ENCODE measurements at places on chromosomes 1 and 21.

DNA sequence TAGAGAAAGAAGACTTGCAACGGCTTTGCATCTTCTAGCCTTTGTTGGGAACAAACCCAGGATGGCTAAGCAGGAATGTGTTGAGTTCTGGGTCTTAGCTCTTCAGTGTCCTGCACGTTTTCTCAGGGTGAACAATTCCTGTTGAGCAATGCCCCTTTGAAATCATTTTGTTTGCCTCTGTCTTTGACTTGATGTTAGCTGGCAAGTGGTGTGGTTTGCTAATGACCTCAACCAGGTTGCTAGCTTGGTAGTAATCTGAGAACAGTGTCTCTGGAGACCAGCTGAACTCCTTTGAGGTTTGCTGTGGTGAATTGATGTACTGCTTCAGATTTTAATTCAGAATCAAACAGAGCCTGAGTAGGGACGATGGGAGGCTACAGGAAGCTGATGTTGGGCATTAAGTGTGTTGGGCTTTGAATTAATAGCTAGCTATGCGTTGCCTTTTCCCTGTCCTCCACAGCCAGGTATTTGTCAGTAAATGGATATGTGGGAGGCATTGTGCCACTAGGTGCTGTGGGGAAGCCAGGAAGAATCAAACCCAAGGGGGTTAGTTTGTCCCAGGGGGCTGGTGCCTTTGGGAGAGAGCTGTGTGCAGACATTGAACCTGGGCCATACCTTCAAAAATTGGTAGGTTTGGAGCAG, 23.3 kb upstream of the SRSF10 start:
- DNase-seq: no peak

DNA sequence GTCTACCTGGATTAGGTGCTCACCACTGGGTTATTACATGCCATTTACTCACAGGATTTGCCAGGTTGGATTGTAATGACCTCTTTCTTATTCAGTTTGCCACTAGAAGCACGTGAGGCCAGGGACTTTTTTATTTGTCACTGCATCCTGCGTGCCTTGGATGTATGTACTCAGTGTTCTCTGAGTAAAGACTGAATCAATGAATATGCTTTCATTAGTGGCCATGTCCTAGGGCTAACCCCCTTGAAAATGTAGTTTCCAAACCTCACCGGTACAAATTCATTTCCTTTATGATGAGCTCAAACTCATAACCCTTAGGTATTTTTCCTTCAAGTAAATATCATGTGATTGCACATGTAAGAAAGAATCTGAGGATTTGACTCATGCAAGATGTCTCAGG, 1.3 kb upstream of the ZP4 start:
- DNase-seq: no peak

DNA sequence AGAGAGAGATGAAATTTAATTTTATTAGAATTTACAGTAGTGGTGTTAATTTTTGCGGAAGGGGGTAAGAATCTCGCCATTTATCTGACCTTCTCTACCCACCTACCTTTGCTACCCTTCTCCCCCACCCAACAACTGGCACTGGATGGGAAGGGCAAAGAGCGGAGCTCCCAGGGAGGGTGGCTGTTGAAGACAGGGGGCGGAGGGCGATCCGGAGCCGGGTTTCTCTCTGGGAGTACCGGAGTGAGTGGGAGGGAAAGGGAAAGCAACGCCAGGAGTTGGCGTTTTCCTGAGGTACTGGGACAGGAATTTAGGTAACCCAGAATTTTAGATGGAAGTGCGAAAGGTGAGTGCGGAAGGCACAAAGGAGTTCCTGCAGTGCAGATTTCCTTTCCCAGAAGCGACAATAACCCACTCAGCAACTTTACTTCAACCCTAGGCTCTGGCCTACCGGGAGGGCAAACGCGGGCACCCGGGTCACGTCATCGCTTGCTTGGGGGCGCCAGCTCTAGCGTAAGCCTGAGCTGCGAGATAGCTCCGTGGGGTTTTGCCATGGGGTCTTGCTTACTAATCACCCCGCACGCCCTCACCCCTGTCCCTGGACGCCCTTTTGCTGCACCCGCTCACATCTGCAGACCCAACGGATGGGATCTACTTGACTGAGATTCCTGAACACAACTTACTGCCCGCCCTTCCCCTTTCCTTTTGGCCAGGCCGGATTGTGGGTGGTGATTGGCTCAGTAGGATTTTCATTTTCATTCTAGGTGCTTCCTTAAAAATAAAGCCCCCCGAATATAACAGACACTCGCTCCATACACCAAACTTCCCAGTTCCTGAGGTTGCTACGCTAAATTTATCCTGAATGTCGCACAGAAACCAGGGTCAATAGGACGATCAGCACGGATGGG, 413.0 kb upstream of the ESRRG start:
- DNase-seq: no peak

- no peak for DNase-seq
Measured at GRCh38 chr21:14675774-14676530, 129.8 kb upstream of the SAMSN1 start.

DNA sequence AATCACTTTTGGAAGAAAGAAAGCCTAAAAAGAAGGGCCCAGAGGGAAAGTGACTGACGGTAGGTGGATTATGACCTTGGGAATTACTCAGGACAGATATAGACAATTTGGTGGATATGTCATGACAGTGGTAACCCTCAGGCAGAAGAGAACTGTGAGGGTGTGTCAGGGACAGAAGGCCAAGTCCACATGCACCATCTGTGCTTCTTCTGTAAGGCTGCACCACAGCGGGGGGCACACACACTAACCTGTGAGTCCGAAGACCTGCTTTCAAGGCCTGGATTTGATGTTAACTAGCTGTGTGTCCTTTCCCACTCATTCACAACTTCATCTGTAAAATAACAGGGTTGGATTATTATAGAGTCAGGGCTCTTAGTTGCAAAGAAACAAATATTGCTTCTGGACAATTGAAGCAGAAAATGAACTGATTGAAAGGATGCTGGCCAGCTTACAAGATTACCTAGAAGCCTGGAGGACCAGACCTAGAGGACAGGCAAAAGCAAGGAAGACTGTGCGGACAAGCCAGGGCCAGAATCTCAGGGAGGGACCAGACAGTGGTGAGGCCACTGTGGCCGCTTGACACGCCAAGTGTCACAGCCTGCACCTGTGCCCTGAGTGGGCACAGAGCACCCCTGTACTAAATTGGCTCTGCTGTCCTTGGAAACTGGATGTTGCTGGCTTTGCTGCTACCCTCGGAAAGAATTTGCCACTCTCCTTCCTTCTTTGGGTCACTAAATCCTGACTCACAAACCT, 34.7 kb upstream of the USP24 start:
- no peak for DNase-seq

DNA sequence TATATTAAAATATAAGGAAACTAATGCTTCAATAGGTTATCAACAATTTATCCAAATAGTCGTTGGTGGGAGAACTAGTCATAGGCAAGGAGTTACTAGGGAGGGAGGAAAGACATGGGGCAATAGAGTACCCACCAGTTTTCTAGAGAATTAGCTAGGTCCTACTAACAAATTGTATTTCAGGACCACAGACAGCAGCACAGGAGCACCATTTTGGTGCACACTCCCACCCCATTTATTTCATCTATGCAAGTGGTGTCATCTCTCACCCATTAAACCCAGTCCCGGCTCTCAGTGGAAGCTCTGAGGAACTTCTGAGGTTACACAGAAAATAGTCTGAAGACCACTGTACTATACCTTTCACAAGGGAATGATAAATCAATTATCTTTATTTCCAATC, 89.0 kb upstream of the BCAR3 start:
- DNase-seq: no peak

DNA sequence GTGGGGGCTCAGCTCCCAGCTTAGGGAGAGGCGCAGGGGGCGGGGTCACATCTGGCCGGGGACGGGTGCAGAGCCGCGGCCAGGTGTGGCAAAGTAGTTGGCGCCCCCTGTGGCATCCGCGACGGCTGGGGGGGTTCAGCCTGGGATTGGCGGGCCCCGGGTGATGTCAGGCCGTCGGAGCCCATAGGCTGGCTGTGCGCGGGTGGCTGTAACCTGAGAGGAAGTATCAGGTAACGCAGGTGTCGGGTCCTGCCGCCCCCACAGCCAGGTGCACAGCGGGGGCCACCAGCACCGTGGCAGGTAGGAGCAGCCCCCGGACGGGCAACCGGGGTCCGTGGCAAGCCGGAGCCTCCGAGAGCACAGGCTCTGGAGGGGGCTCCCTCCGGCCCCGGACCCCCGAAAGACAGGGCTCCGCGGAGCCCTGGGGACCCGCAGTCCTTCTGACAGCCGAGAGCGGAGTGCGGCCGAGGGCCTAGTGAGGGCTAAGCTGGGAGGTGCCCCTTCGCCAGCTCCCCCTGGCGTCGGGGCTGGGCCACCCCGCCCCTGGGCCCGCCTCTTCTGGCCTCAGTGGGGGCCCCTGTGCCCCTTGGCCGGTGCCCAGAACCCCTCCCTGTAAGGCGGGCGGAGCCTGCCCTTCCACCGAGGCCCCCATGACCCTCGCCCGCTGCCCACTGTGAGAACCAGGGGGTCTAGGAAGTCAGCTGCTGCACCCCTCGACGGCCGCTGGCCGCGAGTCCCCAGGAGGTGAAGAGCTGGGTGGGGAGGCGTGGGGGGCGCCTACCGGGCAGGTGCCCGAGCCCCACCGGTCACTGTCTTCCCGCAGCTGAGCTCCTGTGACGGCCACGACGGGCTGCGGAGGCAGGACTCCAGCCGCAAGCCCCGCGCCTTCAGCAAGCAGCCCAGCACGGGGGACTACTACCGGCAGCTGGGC, 17.9 kb downstream of the TNFRSF25 start:
- no peak for DNase-seq

- DNase-seq: no peak
Measured at GRCh38 chr21:35201288-35201687, 152.2 kb upstream of the RUNX1 start.

DNA sequence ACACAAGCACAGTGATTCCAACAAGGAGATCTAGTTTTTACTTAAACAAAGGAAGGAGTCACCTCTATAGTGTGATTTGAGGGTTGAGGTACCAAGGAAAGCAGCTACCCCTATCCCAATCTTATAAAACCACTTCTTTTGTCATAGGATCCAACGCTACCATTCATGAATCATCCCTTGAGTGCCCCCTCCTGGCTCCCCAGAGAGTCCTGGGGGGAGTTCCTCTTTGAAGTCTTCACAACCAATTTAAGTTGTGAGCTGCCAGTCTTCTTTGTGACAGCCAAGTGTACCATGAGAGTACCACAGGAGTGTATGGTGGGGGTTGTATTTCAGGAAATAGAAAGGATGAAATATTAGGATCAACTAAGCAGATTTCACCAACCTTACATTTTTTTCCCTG, 39.1 kb upstream of the NHLH2 start:
- DNase-seq: no peak

- DNase-seq: no peak
Measured at GRCh38 chr21:45863267-45863666, 118.3 kb upstream of the COL6A1 start.

GRCh38 chr21:43361493-43362296, 65.2 kb downstream of the SIK1 start:
- DNase-seq: peak; percentile 65

- no peak for DNase-seq
Measured at GRCh38 chr1:200732438-200732837, 6.3 kb upstream of the CAMSAP2 start.

DNA sequence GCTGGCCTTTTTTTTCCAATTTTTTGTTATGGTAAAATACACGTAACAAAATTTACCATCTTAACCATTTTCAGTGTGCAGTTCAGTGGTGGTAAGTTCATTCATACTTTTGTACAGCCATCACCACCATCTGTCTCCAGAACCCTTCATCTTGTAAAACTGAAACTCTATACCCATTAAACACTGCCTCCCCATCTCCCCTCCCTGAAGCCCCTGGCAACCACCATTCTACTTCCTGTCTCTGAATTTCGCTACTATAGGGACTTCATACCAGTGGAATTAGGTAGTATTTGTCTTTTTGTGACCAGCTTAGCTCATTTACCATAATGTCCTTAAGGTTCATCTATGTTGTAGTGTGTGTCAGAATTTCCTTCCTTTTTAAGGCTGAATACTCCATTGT, 8.7 kb downstream of the PKNOX1 start:
- no peak for DNase-seq

- no peak for DNase-seq
Measured at GRCh38 chr21:45424854-45425795, 20.2 kb downstream of the COL18A1 start.

DNA sequence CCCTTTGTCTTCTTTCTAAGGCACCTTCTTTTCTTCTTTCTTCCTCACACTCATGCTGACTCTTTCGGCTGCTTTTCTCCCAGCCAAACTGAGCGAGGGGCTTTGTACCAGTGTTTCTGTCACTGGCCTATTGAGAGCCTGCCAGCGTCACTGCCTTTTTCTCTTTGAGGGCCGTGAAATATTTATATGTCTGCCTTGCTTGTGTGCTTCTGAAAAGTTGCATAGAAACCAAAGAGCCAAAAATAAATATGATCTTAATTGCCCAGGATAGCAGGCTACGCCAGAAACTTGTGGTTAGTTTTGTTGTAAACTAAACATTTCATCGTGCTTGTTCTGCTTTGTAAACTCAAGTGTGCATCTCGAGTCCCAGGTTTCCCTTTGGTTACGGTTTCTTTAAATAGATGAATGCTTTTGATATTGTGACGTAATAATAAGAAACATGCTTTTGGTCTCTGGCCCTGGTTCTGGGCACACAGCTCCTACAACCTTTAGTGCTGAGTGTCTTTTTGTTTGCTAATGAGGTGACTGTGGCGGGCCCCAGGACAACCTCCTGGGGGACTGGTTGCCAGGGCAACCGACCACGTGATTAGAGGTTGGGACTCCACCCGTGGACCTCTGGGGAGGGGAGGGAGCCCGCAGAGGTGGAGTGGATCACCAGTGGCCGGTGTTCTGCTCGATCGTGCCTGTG, 10.8 kb downstream of the SLC37A1 start:
- peak; percentile 72 for DNase-seq

GRCh38 chr1:75165264-75165663, 31.1 kb downstream of the LHX8 start:
- no peak for DNase-seq

DNA sequence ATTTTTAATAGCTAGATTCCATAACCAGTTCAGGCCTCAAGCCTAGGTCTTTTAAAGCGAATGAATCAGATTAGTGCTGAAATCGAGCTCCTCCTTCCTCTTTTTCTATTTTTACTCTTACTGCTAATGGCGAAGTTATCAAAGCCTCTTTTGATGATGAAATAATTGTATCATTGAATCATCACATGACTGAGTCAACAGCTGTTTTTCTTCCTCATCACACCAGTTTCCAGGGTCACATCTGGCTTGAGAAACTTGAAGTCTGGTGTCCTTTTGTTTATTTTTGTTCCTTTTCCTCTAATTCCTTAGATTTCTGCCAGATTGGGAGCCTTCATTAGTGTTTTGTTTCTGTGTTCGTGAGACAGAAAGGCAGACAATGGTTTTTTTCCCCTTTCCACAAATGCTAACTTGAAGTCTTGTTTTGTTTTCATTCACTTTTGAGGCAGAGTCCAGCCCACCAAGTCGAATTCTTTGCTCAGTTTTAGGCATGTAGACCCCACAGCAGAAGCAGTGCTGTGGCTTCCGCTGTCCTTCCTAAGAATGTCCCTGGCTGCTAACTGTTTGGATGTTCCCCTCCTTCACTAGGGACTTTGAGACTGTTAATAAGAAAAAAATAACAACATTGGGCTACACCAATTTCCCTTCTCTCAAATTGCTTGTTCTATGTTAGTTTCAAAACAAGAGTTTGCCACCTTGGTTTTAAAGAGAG, 51.9 kb upstream of the FMOD start:
- DNase-seq: no peak

Data from right forelimb (tissue), 1 donor.